ENCODE measurements at places on chromosomes 5 and 9.

DNA sequence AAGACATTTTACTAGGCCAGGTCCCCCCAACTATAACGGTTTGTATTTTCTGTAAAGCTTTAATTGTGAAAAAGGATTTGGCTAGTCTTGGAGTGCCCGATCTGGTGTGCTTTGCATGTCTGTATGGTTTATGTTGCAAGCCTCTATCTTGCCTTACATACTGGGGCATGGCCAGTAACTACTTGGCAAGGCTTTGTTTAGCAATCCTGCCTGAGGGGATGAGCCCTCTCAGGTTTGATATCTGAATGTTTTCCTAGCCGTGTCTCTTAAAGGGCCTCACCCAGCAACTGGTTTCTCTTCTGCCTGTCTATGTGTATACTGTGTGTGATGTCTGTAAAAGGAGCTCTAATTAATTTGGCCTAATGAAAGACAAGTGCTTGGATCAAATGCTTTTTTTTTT is 61.3 kb upstream of the SPINK5 start:
- DNase-seq: no peak

DNA sequence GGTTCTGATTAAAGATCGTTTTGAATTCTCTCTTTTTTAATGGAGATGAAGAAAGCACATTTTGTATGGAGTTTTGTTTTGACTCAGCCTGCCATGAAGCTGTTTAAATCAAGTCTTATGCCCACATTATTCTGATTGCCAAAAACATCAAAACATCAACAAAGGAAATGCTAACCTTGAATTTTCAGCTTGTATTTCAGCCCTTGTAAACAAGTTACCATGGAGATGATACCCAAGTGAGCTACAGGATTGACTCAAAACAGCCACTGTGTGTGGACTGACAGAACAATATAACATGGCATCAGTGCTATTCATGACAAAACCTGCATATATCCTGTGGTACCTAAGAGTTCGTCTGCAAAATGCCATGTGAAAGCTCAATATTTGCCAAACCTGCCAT is 1581.0 kb downstream of the MAT2B start:
- no peak for DNase-seq

- DNase-seq: no peak
Measured at GRCh38 chr9:129875687-129876395, 40.6 kb downstream of the USP20 start.

- no peak for DNase-seq
Measured at GRCh38 chr5:97494465-97494864, 311.4 kb upstream of the RIOK2 start.

- no peak for DNase-seq
Measured at GRCh38 chr5:172345881-172346280, 62.3 kb upstream of the UBTD2 start.

DNA sequence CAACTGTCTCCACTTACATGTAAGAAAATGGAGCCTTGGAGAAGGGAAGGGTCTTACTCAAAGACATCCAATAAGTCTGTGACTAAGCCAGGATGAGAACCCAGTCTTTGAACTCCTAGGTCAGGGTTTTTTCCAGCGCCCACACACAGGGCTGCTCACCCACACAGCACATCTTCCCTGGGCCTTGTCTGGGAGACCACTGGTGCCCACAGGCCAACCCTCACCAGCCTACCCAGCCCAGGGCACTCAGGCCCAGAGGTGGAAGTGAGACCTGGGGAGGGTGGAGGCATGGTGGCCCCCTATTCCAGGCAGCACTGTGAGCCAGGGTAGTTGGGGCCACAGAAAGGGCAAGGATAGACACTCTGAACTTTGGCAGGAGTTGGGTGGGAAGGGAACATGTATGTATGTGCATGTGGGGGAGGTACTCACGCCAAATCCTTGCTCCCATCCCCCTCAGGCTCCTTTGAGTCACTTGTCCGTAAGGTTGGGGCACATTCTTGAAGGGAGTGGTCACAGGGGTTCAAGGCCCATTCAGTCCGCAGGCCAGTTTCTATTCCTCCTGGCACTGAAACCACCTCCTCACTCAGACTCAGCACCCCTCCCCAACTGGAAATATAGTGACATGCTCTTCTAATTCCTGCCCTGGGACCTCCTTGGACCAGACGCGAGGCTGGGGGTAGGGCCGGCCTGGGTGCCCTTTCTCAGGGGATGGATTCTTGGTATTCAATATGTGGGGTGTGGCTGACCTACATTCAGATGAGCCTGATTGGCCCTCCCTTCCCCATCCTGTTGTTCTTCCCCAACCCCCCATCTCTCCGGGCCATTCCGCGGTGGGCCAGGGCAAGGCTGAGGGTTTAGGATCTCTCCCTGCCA is 2.9 kb upstream of the SLC4A9 start:
- no peak for DNase-seq

DNA sequence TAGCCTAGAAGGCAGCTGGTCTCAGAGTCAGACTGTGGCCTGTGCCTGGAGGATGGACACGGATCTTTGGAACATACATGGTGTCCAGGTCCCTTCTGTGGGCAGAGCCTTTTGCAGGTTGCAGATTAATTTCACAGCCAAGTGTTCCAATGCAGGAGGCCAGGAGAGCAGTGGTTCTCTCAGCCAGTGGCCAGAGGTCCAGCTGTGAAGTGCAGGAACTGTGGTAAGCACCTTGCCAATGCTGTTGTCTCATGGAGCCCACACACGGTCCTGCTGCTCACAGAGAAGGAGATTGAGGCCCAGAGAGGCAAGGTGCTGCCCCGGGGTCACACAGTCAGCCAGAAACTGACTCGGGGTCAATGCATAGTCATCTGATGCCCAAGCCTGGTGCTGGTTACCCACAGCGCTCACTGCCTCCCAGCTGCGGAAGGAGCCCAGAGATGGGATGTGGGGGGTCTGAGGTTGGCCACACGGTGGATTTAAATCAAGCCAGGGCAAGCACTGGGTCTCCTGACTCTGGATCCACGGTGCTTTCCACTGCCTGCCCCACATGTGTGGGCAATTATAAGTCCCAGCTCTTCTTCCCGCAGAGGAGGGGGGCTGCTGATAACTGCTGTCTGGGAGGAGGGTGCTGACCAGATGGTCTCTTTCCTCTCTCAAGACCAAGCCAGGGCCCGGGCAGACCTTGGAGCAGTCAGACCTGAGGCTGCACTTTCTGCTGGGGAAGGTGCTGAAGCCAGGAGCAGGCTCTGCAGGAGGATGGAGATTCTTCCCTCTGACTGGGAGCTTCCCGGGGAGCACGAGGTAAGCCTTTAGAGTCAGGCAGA is 2.8 kb downstream of the PDGFRB start:
- DNase-seq: no peak

- no peak for DNase-seq
Measured at GRCh38 chr5:73641811-73642210, 15.8 kb downstream of the ARHGEF28 start.

GRCh38 chr5:106661866-106662265 is 1008.9 kb downstream of the EFNA5 start:
- DNase-seq: no peak

- DNase-seq: no peak
Measured at GRCh38 chr9:136085815-136086212, 9.3 kb downstream of the NACC2 start.

DNA sequence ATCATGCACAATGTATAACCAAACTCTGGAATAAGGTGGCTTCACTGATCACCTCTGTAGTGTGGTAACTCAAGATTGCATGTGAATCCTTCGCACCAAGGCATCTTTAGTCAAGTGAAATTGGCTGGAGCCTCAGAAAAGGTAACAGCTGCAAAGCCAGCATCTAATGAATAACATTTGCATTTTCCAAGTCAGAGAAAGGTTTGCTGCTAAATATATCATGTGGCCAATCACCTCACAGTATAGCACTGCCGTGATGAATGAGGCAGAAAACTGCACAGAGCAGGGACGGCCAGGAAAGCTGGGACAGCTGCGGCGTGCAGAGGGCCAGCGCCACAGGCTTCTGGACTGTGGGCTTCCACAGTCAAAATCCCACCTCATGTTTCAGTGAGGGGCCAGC is 18.5 kb downstream of the MRPS27 start:
- no peak for DNase-seq

All from bone marrow (tissue), 2 donors.